ENCODE measurements at places on chromosomes 16 and 17. TPM values are rescaled to one million over a fixed set of nuclear protein-coding genes. Genes with fewer than 3 reads are reported as not detected.

The HBQ1 gene
- not detected for total RNA-seq

The SOST gene
- not detected for total RNA-seq

- DNase-seq: no peak
- H3K4me1 ChIP-seq: no peaks in the 10 kb centered on the region
- H3K4me3 ChIP-seq: no peak overlapping the region
- 0 out of 2 replicates have a peak, but pooled peaks cover 7% of the 10 kb centered on the region for H3K27me3 ChIP-seq
- no peaks in the 10 kb centered on the region for H3K36me3 ChIP-seq
These were observed 172.3 kb upstream of the IRX6 start for GRCh38 chr16:55151561-55152305.

DNA sequence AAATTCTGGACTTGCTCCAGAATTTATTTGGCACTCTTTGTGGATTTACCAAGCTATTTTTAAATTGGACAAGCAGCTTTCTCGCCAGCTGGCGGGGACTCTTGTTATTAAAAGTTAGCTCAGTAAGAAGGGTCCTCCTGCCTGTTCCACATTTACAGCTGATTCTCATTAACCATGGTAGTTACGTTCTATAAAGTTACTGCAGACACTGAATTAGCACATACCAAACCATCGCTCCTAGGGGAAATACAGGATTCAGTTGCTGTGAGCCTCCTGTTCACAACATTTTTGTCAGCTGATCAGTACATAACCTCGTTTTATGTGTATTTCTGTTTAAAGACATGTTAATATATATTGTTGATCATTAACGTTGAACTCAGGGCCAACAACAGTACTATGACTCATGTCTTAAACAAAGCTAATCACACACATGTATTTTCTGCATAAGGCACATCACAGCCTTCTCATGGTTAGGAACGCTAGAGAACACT lies 4.2 kb downstream of the LDAF1 start:
- H3K36me3 ChIP-seq: 0 out of 2 replicates have a peak, but pooled peaks cover 3% of the 10 kb centered on the region
- H3K27me3 ChIP-seq: no peaks in the 10 kb centered on the region
- H3K27ac ChIP-seq: no peak overlapping the region
- H3K4me1 ChIP-seq: peaks cover 38% of the 10 kb centered on the region
- DNase-seq: peak; percentile 25

The PPP4C gene
- total RNA-seq: 168 TPM

The STAT5A gene
- 26.3 TPM for total RNA-seq

DNA sequence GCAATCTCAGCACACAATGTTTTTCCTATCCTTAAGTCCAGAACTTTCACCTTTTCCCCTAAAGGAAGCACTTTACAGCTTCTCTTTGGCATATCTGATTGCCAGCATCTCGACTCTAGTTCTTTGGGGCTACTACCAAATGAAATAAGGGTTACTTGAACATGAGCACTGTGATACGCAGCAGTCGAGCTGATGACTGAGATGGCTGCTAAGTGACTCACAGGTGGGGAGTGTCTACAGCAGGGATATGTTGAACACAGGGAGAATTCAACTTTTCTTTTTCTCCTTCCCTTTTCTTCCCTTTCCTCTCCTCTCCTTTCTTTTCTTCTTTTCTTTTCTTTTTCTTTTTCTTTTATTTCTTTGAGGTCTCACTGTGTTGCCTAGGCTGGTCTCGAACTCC lies 334.8 kb downstream of the MAF start:
- H3K27ac ChIP-seq: no peak overlapping the region
- no peak overlapping the region for H3K4me3 ChIP-seq
- H3K27me3 ChIP-seq: no peaks in the 10 kb centered on the region
- no peaks in the 10 kb centered on the region for H3K4me1 ChIP-seq

The CYBA gene
- 332 TPM for total RNA-seq

GRCh38 chr16:3530371-3530914 lies 29.6 kb downstream of the CLUAP1 start:
- H3K27ac ChIP-seq: no peak overlapping the region
- no peak overlapping the region for H3K4me3 ChIP-seq
- H3K4me1 ChIP-seq: no peaks in the 10 kb centered on the region

GRCh38 chr17:64392300-64392699 lies 1.6 kb upstream of the PECAM1 start:
- H3K27ac ChIP-seq: no peak overlapping the region
- no peaks in the 10 kb centered on the region for H3K4me1 ChIP-seq
- H3K36me3 ChIP-seq: no peaks in the 10 kb centered on the region
- H3K4me3 ChIP-seq: no peak overlapping the region
- DNase-seq: no peak
- H3K27me3 ChIP-seq: no peaks in the 10 kb centered on the region

GRCh38 chr16:78176435-78176834 lies 77.0 kb downstream of the WWOX start:
- no peaks in the 10 kb centered on the region for H3K27me3 ChIP-seq
- H3K36me3 ChIP-seq: no peaks in the 10 kb centered on the region
- no peak for DNase-seq
- no peak overlapping the region for H3K4me3 ChIP-seq

The CACNG5 gene
- not detected for total RNA-seq

GRCh38 chr16:72739577-72739976 lies 308.4 kb downstream of the ZFHX3 start:
- DNase-seq: peak; percentile 35
- H3K4me1 ChIP-seq: peaks cover 14% of the 10 kb centered on the region
- no peaks in the 10 kb centered on the region for H3K27me3 ChIP-seq
- H3K4me3 ChIP-seq: no peak overlapping the region
- no peak overlapping the region for H3K27ac ChIP-seq
- no peaks in the 10 kb centered on the region for H3K36me3 ChIP-seq

The ST3GAL2 gene
- total RNA-seq: 28.8 TPM

GRCh38 chr16:11575223-11575589 lies 11.5 kb downstream of the LITAF start:
- no peak for DNase-seq
- no peaks in the 10 kb centered on the region for H3K36me3 ChIP-seq
- no peak overlapping the region for H3K27ac ChIP-seq

- H3K27me3 ChIP-seq: no peaks in the 10 kb centered on the region
- H3K36me3 ChIP-seq: peaks cover 51% of the 10 kb centered on the region
- no peak overlapping the region for H3K4me3 ChIP-seq
- DNase-seq: no peak
- H3K4me1 ChIP-seq: peaks cover 6% of the 10 kb centered on the region
These were observed 43.9 kb downstream of the AATF start for GRCh38 chr17:36992701-36993100.

DNA sequence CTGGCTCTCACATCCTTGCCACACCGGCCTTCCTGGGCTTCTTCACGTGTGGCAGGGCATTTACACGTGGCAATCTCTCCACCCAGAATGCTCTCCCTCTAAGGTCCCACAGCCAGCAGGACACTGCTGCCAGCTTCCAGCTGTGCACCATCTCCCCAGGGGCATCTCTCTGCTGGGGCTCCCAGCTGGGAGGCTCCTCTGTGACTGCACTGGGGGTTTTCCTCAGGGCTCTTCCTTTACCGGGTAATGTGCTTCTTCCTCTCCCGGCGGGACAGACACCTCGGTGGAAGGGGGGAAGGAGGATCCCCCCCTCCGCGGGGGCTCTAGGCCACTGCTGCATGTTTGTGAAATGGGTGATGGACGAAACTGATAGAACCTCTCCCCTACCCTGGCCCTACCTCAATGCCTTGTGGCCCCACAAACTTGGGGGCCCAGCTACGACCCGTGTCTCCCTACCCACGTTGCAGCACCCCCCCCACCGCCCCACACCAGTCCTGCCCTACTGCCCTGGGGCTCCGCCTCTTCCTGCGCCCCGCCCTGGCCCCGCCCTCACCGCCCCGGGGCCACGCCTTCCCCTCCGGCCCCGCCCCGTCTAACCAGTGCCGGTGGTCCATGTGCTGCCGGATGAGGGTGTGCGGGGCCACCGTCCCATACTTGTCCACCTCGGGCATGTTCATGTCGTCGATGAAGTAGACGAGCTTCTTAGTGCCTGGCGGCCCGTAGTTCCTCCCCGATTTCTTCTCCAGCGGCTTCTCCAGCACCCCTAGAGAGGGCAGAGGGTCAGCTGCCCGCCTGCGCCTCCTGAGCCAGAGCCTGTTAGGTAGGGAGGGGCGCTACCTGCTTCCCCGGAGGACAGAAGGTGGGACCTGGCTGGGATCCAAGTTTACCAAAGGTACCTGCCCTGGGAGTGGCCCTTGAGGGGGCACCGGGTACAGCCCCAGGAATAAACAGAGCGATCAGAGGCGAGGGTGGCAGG lies 92.6 kb downstream of the DNAH17 start:
- H3K27me3 ChIP-seq: peaks cover 8% of the 10 kb centered on the region
- no peak overlapping the region for H3K27ac ChIP-seq
- H3K4me1 ChIP-seq: no peaks in the 10 kb centered on the region
- H3K4me3 ChIP-seq: peak overlapping the region; percentile 58
- H3K36me3 ChIP-seq: no peaks in the 10 kb centered on the region

DNA sequence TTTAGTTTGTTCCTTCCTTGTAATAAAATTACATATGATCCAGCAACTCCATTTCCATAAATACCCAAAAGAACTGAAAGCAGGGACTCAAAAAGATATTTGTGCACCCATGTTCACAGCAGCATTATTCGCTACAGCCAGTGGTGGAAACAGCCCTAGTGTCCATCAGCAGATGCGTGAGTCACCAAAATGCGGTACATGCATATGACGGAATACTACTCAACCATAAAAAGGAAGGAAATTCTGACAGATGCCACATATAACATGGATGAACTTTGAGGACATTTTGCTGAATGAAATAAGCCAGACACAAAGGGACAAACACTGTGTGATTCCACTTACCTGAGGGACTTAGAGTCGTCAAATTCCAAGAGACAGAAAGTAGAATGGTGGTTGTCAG lies 9.1 kb upstream of the SLC47A2 start:
- no peak overlapping the region for H3K27ac ChIP-seq
- no peak for DNase-seq
- H3K4me3 ChIP-seq: no peak overlapping the region
- peaks cover 17% of the 10 kb centered on the region for H3K4me1 ChIP-seq
- H3K27me3 ChIP-seq: no peaks in the 10 kb centered on the region
- no peaks in the 10 kb centered on the region for H3K36me3 ChIP-seq

DNA sequence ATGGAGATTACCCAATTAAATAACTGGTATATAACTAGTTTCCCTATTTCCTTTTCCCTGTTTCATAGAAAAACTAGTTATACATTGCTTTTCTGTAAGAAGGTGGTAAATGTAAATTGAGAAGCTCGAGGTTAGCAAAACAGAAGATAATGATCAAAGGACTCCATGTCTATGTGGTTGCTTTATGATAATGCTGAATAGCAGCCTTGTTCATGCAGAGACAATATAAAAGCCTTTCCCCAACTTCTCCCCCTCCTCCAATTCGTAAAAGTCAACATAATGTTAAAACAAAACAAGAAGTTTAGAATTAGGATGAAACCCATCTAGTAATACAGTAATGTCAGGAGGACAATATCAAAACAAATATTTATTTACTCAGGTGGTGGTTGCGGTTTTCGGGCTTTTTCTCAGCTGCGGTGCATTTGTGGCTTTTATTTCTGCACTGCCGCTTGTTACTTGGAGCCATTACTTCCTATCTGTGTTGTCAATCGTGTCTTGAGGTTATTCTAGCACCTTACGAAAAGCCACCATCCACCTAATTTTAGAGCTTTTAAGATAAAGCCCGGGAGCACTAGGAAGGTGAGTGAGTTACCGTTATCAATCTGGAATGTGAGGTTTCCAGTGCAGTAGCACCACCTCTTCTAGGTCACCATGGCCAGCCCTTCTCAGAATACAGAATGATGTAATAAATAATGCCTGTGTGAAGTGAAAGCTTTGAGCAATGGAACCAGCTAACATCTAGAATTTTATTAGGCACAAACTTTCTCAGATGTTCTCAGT lies 297.5 kb downstream of the CDH13 start:
- H3K27ac ChIP-seq: no peak overlapping the region
- no peaks in the 10 kb centered on the region for H3K36me3 ChIP-seq
